Activated naive CD4-positive, alpha-beta T cell (primary cell): ENCODE measurements at places on chromosomes 1 and 21.

- DNase-seq = no peak
Observed at GRCh38 chr1:62508187-62508758, 71.4 kb downstream of the USP1 start.

DNA sequence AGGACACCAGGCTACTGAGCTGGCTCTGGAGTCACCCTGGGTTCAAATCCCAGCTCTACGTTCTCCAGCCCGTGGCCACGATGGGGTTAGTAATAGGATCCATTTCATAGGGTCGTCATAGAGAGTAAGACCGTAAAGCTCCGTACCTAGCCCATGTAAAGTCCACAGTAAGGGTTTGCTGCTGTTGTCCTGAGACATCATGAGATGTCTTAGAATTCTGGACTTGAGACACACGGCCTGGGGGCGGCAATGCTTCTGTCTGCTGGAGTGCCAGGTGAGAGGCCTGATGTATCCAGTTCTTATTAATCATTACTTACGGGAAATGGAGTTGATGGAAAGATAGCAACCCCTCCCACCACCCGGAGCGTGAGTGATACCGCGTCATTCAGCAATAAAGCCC, 3.6 kb downstream of the TCP10L start:
- DNase-seq = no peak

GRCh38 chr1:25664357-25665199, 48.0 kb downstream of the MAN1C1 start:
- no peak for DNase-seq

GRCh38 chr21:34351786-34352241, 12.0 kb upstream of the KCNE2 start:
- DNase-seq = no peak

DNA sequence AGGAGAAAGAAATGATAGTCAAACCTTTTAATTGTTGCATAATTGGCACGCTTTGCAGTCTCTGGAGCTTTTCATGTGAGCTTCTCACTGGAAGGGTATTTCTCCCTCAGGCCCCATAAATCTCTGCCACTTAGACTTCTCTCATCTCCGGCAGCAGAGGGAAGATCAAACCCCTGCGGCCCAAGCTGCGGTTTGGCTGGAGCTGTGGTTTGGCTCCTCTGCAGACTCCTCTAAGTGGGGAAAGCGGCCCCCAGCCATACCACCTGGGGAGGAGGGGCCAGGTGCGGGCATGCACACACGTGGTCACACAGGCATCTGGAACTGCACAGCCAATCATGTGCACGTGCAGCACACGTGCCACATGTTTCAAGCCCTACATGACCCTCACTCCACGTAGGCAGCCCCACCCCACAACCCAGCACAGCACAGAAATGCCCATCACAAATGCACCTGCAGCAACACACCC, 58.3 kb downstream of the UBE2T start:
- DNase-seq = no peak
